ENCODE measurements at places on chromosomes 13 and 19.

DNA sequence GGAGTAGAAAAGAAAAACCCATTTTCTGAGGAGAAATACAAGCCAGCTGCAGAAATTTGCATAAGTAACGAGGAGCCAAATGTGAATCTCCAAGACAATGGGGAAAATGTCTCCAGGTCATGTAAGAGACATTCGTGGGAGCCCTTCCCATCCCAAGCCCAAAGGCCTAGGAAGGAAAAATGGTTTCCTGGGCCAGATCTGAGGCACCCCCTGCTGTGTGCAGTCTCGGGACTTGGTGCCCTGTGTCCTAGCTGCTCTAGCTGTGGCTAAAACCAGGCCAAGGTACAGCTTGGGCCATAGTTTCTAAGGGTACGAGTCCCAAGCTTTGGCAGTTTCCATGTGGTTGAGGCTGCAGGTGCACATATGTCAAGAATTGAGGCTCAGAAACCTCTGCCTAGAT is 444.9 kb downstream of the PCDH20 start:
- no peak for DNase-seq

- no peak for DNase-seq
Observed at GRCh38 chr13:110156301-110157049, 150.5 kb downstream of the COL4A1 start.

DNA sequence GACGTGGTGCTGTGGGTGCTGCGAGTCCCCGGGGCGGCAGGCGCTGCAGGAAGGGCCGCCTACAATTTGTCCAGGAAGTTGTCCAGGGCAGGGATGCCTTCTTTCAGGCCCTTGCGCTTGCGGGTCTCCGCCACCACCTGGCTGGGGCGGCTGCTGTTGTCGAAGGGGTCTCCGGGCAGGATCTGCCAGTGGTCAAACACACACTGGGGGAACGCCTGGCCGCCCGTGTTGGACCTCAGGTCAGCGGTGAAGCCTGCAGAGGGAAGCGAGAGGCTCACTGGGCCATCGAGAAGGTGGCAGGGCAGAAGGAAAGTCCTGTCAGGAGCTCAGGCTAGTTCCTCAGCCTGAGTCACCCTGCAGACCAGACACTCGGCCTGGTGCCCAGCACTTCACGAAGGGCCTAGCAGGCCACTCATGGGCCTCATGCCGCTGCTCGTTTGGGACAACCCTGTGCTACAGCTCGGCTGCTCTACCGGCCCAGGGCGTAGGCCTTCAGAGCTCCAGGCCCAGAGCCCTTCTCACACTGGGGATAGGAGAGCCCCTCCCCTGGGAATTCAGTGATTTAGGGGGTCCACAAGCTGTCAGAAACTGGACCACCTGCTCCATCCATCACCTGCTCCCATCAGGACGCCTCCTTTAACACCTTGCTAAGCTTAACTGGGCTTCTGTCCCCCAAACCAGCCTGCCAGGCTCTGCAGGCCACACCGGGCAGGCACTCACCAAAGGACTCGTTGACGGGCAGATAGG is 5.8 kb upstream of the DAPK3 start:
- no peak for DNase-seq

DNA sequence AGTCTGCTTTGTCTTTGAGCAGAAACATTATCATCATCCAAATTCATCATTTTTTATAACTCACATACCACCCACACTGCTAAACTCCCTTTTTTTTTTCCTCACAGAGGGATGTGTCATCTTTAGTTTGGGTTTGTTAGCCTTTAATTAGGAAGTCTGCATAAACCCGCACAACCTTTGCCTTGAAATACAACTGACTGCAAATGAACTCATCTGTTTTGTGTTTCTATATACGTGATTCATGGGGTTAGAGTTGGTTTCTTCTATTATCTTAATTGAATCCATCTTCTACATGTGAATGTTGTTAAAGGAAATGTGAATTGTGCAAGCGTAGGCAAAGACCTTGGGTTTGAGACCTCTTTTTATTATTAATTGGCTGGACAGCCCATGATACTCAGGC is 102.7 kb downstream of the SLAIN1 start:
- no peak for DNase-seq

GRCh38 chr13:25722893-25723292 is 328.9 kb downstream of the SHISA2 start:
- DNase-seq, result no peak

DNA sequence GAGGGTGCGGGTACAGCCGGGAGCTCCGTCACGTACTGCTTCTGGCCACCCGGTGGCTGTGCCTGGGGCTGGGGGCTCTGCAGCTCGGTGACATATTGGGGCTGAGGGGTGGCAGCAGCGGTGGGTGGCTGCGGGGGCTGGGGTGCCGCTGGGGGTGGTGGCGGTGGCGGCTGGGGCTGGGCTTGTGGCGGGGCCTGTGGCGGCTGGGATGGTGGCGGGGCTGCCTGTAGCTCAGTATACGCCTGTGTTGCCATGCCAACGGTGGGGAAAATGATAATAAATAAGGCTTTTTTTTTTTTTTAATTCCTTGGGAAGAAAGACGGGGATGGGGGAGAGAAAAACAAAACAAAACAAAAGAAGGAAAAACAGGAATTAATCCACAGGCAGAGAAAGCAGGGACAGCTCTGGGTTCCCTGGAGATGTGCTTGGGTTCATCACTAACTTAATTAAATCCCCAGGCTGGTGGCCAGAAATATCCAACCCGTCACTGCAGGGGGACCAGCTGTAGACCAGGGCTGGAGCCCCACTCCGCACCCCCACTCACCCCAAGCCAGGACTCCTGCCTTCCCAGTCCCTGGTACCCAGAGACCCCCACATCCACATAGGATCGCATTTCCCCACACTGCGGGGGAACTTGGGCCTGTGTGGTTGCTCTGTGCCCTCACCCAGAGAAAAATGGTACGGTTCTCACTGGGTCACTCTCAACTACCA is 12.4 kb downstream of the RFX1 start:
- DNase-seq, result no peak

DNA sequence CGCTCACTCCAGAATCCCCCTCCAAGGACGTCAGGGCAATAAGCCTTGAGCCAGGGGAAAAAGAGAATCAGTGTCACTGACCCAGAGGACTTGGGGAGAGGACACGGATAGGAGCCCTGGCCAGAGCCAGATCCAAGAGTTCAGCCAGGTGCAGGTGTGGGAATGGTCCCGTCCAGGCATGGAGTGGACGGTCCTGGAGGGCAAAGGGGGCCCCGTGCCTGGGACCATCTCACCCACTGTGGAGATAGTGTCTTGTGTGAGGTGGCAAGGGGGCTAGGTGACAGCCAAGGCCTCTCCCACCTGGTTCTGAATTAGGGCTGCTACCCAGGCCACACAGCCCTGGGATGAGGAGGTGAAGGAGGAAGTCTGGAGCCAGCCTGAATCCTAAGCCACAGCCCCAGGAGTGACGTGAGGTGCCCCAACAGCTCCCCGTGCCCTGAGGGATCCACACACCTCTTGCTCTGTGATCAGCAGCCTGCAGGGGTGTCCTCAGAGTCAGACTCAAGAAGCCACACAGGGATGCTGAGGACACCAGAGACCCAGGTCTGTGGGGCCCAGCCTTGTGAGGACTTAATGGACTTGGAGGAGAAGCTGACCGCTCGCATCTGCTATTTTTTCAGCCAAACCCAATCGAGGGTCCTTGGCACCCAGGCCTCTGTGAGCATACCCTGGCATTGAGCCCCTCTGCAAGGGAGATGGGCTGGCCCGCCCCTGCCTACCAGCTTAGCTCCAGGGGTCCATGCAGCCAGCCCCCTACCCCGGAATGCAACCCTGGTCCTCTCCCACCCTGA is 16.4 kb upstream of the ZNF14 start:
- DNase-seq, result no peak

DNA sequence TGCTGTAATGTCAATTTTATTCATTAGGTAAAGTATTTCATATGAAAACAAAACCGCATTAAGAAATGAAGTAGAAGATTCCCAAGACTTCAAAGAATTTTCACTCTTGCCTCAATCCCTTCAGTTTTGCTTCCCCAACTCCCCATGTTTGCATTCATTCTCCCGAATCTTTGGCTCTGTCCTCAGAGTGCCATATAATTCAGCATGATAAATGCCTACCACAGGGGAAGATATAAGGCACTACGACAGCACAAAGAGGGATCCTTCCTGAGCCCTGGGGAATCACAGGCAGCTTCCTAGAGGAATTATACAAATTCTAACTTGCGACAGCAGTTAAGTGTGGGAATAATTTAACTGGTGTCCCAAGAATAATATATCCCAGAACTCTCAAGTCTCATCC is 68.5 kb downstream of the TSC22D1 start:
- no peak for DNase-seq

GRCh38 chr19:29574510-29574909 is 31.6 kb upstream of the POP4 start:
- no peak for DNase-seq

GRCh38 chr19:47723581-47723940 is 10.3 kb downstream of the EHD2 start:
- DNase-seq, result no peak

- no peak for DNase-seq
Observed at GRCh38 chr13:19781526-19781925, 1.2 kb downstream of the PSPC1 start.

- DNase-seq, result peak; percentile 28
Observed at GRCh38 chr13:50594276-50595051, 249.0 kb downstream of the DLEU7 start.

DNA sequence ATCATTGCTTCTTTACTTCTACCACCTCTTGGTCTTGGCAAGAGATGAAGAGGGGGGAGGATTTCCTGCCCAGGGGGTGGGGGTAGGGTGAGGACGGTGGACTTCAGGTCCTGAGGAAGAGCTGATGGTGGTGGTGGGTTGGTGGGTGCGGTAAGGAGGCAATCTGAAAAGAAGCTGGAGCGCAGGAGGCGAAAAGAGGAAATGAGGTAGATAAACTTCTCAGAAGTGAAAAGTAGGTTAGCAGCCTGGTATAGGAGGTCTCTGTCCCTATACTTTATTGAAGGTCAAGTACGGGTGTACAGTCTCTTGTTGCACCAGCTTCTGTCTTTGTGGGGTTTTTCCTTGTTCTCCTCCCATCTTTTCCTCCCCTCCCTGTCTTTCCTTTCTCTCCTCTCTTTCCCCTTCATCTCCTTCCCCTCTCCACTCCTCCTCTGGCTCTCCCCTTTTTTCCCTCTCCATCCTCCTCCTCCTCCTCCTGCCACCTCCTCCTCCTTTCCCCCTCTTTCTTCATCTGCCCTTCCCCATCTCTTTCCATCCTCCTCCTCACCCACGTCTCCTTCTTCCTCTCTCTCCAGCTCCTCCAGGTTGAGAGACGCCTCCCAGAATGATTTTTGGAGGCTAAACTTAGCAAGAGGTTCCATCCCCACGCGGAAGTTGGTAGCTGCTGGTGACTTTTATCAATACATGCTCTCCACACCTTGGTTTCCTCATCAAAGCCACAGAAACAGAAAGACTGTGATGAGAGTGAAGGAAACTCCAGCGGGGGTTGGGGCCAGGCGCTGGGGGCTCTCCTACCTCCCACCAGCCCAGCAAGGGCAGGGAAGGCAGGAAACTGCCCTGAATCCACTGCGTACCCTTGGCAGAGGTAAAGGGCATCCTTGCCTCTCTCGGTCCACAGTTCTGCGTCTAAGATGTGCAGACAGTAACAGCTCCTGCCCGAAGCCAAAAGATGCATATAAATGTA is 15.3 kb downstream of the TNFSF14 start:
- peak; percentile 64 for DNase-seq

DNA sequence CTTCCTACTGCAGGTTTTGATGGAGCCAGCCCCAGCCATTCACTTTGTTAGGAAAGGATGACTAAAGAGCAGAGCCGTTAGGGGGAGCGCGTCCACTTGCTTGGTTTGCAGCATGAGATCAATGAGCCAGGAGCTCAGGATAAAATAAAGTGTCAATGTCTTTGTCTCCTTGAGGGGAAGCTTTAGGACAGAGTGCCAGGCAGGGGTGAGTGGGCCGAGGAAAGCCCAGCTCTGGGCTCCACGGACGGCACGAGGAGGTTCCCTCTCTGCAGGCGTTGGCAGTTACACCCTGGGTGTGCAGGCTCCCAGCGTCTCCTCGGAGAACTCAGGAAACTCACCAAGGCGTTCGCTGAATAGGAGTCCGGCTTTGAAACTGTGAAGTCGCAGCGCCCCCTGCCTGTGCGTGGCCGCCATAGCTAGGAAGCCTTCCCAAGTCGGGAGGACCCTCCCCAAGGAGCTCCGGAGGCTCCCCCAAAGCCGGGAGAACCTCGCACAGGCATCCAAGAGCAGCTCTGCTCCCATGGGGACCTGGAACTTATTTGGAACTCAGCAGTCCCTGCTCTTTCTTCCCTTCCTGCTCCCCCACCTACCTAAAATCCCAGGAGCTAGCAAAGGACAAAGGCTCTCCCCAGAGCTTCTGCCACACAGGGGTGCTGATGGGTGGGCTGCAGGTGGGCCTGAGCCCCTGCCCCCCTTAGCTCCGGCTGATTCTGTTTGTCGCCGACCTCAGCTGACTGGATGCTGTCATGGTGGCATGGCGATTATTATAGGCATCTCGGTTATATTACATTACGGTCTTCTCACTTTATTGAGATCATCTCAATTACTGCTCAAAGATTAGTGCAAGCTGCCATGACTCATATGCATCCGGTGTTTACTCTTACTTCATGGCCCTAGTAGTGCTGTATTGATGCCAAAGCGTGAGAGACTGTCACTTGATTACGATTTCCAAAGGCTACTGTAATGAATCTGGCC is 34.4 kb downstream of the GSX1 start:
- DNase-seq, result peak; percentile 61

DNA sequence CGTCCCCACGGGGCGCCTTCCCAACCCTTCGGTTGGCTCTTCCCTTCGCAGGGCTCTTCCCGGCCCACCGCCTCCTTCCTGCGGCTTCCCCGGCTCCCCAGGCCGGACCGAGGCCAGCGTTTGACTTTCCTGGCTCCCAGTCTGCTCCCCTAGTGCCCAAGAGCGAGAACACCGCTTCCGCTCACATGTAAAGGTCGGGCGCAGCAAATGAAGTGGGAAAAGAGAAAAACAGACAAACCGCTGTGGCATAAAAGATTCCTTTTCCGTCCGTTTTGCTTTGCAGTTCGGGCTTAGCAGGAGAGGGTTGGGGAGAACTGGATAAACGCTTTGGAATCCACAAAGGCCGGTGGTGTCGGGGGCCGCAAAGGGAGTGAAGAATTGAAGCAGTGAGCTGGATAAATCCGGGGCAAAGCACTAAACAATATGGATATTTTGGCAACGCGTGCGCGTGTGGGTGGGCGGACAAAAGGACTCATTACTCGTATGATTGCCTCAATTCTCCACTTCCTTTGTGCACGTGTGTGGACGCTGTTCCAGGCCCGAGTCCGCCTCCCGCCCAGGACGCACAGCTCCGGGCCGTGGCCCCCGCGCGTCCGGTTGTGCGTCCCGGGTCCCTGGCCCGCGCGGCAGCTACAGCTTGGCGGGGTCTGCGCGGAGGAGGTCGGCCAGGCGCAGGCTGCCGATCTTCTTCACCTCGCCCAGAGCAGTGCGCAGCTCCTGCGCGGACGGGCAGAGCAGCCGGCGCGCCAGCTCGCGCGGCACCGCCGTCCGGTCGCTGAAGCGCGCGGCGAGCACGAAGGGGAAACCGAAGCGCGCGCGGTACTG is 8.6 kb upstream of the CDX2 start:
- DNase-seq, result no peak
